ENCODE measurements at places on chromosomes 2 and 18. TPM values are rescaled to one million over a fixed set of nuclear protein-coding genes. Genes with fewer than 3 reads are reported as not detected.

PLGLB2 gene
- 7.3 TPM for total RNA-seq

IL36G gene
- not detected for total RNA-seq

CHAC2 gene
- total RNA-seq = 2.4 TPM

ITGA6 gene
- 30.9 TPM for total RNA-seq

Measured in cerebellum (tissue), 4 donors.